Cardiac muscle cell (in vitro differentiated cells and primary cell): ENCODE measurements at places on chromosomes 1 and 21.

DNA sequence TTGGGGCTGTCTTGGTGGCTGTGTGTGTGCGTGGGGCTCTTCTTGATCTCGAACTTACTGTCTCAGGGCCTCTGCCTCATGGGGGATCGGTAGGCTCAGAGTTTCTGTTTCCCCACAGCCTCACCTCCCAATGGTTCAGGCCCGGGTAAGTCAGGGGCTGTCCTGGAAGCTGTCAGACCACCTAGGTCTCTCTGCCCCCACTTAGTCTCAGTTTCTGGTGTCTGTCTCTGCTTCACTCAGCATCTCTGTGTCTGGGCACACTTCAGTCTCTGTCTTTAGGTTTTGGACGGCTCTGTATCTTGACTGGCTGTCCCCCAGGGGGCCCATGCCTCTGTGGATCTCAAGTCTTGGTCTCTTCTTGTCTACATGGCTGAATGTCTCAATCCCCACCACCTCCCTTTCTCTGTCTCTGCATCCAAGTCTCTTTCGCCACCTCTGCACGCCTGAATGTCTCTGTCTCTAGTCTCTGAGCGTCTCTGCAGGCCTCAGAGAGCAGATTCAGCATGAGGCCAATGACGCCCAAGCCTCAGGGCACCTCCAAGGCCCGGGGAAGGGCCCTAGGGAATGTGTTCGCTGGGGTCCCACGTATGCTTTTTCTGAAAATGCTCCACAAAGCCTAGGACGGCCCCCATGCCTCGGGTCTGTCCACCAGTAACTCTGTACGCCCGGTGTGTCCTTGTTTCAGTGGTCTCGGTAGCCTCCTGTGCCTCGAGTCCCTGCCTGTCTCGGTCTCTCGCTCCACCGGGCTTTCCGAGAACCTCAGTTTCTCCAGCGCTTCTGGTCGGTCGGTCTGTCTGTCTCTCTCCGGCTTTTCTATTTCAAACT is 818 bp downstream of the FHL3 start:
- peak; percentile 41 for DNase-seq

DNA sequence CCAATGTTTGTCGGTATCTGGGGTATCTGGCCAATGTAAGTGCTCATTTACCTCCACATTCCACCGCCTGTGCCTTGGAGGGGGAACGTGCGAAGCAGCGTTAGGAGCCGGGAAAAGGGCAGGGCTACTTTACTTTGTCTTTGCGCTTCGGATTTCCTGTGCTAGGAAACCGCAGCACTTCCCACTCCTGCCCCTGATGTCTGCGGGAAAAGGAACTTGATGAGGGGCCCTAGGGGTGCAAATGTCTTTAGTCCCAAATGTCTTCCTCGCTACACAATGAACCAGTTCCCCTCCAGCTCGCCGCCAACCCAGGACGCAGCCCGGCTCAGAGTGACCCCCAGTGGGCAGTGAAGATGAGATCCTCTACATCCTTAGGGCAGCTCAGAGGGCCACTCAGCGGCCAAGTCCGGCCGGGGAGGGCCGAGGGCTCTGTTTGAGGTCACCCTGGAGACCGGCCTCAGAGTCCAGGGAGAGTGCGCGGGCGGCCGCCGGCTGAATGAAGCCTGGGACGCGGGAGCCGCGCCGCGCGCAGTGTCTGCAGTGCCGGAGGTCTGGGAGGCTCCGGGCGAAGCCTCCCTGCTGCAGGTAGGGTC is at the start of gene DYNLT5:
Gene DYNLT5, plus strand, starts transcription at position 460 of the 593 bp plus-strand sequence. CDS start 2,200 bp downstream, outside the sequence.
- DNase-seq, result peak; percentile 85

DNA sequence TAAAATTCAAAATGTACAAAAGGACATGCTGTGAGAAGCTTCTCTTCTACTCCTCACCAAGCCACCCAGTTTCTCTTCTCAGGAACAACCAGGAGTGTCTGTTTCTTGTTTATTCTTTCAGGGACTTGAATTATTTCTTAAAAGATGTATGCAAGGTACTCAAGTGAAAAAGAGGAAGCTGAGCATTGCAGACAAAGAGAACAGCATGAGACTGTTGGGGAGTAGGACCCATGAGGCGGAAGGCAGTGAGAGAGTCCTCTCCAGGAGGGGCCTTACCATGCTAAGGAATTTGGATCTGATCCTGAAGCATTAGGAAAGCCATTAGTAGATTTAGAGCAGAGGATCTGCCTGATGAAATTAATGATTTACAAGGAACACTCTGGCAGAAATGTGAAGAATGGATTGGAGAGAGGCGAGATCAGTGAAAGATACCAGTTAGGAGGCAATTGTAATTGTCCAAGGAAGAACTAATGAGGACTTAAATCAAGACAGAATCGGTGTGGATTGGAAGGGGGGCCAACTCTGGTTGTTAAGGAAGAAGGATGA is 14.7 kb upstream of the SSX2IP start:
- DNase-seq, result no peak

- peak; percentile 64 for DNase-seq
Measured at GRCh38 chr1:61472876-61473275, 252.1 kb downstream of the TM2D1 start.

GRCh38 chr1:52240592-52241210 is 98.8 kb downstream of the ZFYVE9 start:
- DNase-seq, result no peak

DNA sequence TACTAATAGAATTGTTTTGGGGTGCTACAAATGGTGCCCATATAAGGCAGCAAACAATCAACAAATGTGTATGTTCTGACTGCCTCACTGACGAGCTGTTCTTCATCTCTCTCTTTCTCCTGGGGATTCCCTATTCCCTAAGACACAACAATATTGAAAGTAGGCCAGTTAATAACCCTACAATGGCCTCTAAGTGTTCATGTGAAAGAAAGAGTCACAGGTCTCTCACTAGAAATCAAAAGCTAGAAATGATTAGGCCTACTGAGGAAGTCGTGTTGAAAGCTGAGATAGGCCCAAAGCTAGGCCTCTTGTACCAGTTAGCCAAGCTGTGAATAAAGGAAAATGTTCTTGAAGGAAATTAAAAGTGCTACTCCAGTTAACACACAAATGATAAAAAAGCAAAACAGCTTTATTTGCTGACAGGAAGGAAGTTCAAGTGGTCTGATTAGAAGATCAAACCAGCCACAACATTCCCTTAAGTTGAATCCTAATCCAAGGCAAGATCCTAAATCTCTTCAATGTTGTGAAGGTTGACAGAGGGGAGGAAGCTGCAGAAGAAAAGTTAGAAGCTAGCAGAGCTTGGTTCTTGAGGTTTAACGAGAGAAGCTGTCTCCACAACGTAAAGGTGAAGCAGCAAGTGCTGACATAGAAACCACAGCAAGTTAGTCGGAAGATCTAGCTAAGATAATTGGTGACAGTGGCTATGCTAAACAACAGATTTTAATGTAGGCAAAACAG is 26.3 kb downstream of the ATP2B4 start:
- no peak for DNase-seq

GRCh38 chr1:112209493-112209892 is 186.5 kb upstream of the CTTNBP2NL start:
- DNase-seq, result no peak

DNA sequence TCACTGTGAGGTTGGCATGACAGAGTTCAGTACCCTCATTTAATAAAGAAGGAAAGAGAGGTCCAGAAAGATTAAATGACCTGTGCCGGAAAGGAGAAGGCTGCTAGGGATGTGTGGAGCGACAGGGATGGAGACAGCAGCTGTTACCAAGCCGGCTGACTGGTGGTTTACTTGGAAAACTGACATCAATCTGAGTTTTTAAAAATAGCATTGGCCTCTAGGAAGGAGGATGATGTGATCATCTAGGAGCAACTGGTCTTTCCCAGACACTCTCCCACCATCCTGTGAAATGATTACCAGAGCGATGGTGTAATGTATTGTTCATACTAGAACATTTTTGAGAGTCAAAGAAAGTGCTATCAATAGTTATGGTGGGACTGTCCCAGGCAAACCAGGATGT is 154.4 kb downstream of the ZSCAN20 start:
- DNase-seq, result no peak

GRCh38 chr1:184734980-184735379 is 19.7 kb downstream of the EDEM3 start:
- no peak for DNase-seq

GRCh38 chr1:203437696-203438315 is 37.8 kb upstream of the PRELP start:
- no peak for DNase-seq

DNA sequence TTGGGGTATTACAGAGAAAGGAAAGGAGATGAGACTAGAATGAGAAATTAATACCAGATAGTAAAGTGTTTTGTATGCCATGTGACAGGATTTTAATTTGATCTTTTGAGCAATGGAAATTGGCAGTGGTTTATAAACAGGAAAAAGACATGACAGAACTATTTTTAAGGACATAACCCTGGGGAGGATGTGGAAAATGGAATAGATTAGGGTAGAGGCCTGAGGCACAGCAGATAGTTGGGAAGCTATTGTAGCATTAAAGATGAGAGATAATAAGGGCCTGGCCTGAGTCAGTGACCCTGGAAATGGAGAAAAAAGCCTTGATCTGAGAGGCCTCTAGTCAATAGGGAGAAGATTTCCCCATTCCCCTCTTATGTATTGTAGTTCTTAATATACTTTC is 22.1 kb upstream of the KCNA3 start:
- DNase-seq, result no peak

GRCh38 chr1:158163000-158163947 is 17.4 kb upstream of the CD1D start:
- DNase-seq, result no peak

DNA sequence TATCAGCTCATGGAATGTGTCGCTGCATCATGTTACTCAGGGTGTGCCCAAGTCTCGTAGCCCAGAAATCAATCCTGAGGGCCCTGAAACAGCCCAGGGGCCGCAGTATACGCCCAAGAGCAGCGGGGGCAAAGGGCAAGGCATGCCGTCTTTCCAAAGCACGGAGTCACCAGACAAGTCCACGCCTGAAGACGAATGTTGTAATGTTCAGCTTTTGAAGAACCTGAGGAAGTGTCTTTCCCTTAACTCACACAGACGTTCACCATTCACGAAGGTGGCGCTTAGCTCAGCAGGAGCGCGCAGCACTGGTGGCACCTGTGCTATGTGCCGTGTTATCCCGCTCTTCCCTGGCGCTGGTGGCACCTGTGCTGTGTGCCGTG is 18.8 kb upstream of the PWP2 start:
- DNase-seq, result no peak

- no peak for DNase-seq
Measured at GRCh38 chr1:79667166-79667565, 660.6 kb upstream of the ADGRL4 start.

GRCh38 chr1:84366786-84367185 is 31.5 kb upstream of the DNASE2B start:
- DNase-seq, result no peak

- DNase-seq, result no peak
Measured at GRCh38 chr1:2061065-2061778, 11.0 kb downstream of the PRKCZ start.

- peak; percentile 54 for DNase-seq
Measured at GRCh38 chr1:172955161-172955815, 95.5 kb downstream of the TNFSF18 start.

- DNase-seq, result peak; percentile 83
Measured at GRCh38 chr1:227759341-227760300, 24.4 kb downstream of the SNAP47 start.

- DNase-seq, result no peak
Measured at GRCh38 chr1:92739669-92740524, 45.0 kb downstream of the EVI5 start.

- no peak for DNase-seq
Measured at GRCh38 chr1:14027099-14027498, 327.1 kb downstream of the PRDM2 start.

DNA sequence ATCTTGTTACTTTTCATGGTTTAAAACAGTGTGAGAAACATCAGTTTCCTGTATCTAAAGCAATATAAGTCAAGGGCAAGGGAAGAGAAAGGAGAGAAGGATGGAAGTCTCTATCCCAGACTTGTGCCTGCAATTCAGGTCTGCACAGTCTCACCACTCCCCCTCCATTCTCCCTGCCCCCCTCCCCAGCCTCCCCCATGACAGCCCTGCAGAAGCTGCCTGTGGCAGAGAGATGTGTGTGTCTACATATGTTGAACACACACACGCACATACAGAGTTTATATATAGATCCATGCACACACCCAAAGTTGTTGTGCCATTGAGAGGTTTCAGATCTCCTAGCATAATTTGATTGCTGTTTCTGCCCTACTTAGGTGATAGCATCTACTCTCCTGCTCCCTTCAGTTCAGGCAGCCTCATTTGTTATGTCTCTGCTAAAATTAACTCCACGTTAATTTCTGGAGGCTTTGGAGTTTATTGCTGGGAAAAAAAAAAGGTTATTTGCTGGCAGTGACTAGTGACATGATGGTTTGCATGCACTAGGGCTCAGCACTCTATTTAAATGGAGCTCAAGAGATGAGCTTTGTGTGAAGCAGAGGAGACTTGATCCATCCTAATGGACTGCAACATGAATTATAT is 124.9 kb upstream of the SMYD2 start:
- no peak for DNase-seq

DNA sequence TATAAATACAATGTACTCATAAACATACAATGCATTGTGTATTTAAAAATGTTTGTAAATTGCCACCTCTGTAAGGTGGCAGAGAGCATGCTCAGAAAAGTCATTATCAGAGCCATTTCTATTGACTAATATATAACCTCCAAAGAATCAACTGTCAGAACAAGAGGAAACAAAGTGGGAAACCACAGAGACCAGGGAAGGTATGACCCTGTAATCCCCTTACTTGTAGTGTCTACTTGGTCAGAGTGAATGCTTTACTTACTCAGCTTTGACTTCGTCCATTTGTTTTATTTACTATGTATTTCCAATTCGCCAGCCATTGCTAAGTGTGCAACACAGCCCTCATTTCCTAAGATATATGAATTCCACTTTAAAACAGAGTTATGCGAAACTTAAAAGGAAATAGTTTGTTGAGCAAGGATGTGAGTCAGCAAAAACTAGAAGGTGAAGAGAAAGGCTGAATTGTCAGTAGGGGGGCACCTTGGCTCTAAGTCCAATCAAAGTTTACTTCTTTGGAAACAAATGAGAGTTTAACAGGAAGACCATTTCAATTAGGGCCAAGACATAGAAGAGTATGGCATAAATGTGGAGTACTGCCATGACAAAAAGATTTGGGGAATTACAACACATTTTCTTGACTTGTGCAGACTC is 671.7 kb upstream of the PTBP2 start:
- DNase-seq, result peak; percentile 27

DNA sequence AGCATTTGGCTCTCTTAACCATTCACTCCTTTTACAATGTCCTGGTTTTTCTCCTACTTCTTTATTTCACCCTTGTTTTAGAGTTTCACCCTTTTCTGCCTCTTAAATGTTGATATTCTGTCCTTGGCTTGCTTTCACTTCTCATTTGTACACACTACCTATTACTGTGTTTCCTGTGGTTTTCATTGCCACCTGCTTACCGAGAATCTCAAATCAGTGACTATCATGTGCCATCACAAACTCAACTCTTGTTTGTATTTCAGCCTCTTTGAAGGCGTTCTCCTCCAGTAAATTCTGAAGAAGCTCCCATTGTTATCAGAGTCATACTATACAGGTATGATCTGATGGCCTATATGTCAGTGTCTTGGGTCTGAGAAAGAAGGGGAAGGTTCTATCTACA is 65.7 kb downstream of the NPHS2 start:
- no peak for DNase-seq
